ENCODE measurements at places on chromosomes 6 and 20.
A peak's percentile ranks its signal among the peaks of the same experiment; 100 is the strongest.

DNA sequence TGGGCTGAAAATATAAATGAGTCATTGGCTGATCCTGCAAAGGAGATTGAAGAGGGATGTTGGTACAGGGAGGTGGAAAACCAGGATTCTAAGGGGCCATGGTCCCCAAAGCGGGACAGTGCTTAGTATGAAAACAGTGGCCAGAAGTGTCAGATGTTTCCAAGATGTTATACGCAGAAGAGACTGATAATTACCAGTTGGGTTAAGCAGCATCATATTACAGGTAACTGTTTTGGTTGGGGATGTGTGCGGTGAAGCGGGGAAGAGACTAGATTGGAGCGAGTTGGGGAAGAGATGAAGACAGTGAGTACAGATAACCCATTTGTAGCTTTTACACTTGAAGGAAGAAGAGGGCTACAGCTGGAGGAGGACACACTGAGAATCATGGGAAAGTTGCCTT lies 80.8 kb downstream of the PLEKHG1 start:
- DNase-seq: no peak

DNA sequence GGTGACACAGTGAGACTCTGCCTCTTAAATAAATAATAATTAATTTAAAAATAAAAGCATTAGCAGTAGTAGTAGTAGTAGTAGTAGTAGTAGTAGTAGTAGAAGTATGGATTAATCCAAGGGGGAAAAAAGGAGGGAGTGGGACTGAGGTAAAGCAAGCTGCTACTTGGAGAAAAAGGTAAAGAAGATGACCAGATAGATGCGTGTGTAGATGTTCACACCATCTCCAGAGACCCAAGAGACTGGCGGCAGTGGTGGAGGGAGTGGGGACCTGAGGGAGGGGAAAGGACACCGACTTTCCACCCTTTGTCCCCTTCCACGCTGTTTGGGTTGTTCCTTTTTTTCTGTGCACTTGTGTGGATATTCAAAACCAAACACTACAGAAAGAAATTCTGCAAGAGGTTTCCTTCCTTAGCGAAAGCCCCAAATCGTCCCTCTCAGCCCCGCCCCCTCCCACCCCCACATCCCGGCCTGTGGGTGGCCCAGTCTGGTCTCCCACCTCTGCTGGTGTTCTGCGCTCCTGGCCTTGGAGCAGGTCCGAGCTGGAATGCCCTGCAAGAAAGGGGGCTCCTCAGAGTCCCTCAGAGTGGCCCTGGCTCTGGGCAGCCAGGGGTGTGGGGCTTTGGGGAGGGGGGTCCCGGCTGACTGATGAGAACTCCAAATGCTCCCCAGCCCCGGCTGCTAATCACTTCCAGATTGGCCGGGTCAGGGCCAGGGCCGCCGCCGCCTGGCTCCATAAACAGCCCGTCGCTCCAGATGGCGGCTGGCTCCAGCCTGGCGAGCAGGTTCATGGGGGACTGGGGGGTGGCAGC lies 60.2 kb downstream of the UBE2V1 start:
- no peak for DNase-seq

- DNase-seq: no peak
These were observed 104.8 kb downstream of the PSMB1 start for GRCh38 chr6:170448317-170448716.

- DNase-seq: no peak
These were observed 13.5 kb downstream of the MBOAT1 start for GRCh38 chr6:20198775-20199174.

- no peak for DNase-seq
These were observed 35.5 kb upstream of the SLC23A2 start for GRCh38 chr20:5036828-5037227.

DNA sequence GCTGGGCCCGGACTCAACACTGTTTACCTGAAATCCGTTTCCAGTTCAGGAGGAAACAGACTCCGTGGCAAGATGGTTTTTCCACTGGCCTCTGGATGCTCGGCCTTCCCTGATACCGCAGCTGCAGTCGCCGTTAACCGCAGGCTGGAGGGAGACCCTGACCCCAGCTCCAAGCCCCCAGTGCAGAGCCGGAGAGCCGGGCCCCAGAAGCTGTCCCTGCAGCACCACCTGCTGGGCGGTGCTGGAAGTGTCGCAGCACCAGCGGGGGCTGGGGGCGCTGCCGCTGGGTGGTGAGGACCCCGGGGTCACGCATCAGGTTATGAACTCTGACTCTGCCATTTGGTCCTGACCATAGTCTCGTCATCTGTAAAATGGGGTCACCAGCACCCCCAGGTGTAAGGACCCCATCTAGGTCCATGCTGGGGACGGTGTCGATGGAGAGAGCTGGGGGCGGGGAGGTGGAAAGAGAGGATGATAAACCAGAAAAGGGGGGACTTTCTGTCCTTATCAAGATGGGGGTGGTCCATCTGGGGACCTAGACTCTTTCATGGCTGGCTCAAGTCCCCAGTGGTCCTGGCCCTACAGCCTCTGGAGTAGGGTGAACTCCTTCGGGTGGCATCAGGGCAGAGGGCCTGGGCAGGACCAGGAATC lies 20.8 kb upstream of the CHRNA4 start:
- no peak for DNase-seq

- DNase-seq: no peak
These were observed 9.0 kb upstream of the ZC3H12D start for GRCh38 chr6:149493761-149494320.

- DNase-seq: no peak
These were observed 83.7 kb downstream of the MKKS start for GRCh38 chr20:10350188-10350842.

- DNase-seq: no peak
These were observed 26.7 kb downstream of the PKIG start for GRCh38 chr20:44609006-44609515.

GRCh38 chr20:39016041-39016440 lies 53.9 kb downstream of the DHX35 start:
- no peak for DNase-seq

DNA sequence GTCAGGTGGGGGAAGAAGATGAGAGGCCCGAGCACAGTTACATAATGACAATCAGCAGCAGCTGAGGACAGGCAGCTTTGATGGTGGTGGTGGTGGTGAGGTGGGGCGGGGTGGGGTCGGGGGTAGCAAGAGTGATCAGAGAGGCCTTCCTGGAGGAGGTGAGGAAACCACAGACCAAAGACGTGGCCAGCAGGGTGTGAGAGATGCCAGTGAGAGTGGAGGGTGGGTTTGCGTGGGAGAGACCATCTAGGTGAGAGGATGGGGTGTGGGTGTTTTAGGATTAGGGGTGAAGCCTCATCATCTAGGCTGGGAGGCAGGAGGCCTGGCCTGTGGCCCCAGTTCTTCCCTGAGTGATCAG lies 76.0 kb upstream of the TOX2 start:
- DNase-seq: no peak

- DNase-seq: no peak
These were observed 150.8 kb downstream of the AHI1 start for GRCh38 chr6:135346747-135347146.

DNA sequence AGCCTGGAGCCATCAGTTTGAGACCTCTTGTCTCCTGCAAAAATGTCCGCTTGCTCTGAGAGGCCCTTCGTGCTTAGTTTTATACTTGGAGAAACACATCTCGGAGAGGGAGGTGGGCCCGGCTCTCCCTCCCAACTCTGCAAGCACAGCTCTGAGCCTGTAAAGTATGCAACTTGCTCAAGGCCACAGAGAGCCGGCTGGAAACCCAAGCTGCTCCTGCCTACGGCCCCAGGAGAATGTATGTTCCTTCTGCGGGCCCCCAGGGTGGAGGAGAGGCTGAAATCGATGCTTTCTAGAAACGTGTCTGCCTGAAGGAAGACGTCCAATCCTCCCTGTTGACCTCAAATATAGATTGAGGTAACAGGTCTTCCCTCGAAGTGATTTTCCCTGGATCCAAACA lies 205.4 kb downstream of the PREX1 start:
- no peak for DNase-seq

DNA sequence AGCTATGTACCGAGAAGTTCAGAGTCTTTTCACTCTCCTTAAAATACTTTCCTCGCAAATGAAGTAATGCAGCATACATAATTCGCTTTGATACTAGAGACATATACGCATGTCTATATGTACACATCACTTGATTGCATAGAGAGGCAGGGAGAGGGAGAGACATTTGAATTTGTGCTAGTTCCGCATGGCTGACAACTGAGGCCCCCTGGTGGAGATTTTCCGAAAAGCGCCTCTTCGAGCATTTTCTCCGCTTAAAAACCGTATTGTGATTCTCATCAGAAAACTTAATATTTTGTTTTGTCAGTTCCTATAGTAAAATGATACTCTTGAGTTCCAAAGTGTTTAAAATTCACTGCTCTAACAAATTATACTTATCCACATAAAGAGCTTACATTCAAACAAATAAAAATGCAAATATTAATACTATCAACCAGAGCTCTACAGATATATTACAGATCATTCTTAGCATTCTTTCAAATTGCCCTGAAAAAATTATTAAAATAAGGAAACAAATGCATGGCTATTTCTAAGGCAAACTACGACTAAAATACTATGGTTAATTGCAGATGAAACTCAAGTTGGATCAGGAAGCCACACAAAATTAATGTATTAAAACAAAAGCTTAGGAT lies 637 bp downstream of the MYLK4 start:
- DNase-seq: peak; percentile 59

- no peak for DNase-seq
These were observed 14.8 kb downstream of the ERMARD start for GRCh38 chr6:169766232-169766631.

DNA sequence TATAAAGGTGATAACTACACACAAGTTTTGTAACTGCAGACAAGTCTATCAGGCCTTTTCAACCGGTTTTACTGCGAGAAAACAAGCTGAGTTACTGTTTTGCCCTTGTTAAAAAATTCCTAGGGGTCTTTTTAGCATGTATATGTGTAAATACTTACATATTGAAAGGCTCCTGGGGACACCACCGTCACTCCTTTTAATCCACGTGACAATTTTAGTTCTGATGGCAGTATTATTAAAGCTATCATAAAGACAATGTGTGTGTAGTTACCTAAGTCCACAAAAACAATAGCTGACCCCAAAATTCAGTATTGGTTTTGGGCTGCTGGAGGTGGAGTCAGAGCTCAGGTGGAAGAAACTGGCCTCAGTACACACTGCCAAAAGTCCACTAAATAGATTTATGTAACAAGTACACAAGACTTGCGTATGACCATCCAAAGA lies 41.3 kb upstream of the HFE start:
- DNase-seq: no peak

- DNase-seq: no peak
These were observed 35.0 kb upstream of the MDGA1 start for GRCh38 chr6:37732688-37733087.

GRCh38 chr6:36769183-36769675 lies 70.0 kb downstream of the CPNE5 start:
- DNase-seq: no peak

- no peak for DNase-seq
These were observed 191.4 kb upstream of the ADGRB3 start for GRCh38 chr6:68443704-68444103.

- no peak for DNase-seq
These were observed 14.8 kb downstream of the MDFI start for GRCh38 chr6:41652866-41653652.

- DNase-seq: no peak
These were observed 34.5 kb downstream of the NUDT3 start for GRCh38 chr6:34357937-34358336.

- DNase-seq: no peak
These were observed 358.4 kb upstream of the RGS17 start for GRCh38 chr6:153489479-153489878.

GRCh38 chr6:3857468-3858456 lies 8.6 kb downstream of the FAM50B start:
- DNase-seq: no peak

DNA sequence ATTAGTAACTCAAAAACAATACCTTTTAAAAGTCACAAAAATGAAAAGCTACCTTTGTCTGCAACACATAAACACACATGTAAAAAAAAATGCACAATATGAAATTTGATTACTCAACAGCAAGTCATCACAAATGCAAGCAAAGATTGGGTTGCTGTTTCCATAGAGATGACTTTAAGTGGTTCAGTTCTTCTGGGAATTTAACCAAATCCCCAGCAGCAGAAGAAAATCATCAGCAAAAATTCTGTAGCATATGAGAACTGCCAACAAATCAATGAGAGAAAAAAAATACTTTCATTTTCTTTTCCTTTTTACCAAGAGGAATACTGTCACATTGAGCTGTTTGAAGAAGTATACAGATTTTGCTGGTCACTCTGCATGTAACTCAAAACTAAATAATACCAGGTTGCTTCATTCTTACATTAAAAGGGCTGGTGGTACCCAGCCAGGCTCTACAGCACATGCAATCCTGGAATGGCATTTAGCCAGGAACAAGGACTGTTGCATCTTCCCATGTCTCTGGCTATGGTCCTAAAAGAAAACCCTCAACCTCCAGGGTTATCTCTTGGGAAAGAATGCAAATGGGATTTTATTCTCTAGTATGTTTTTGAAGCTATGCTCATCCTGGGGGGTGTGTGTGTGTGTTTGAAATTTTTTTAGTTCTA lies 158.3 kb downstream of the OPRM1 start:
- no peak for DNase-seq

DNA sequence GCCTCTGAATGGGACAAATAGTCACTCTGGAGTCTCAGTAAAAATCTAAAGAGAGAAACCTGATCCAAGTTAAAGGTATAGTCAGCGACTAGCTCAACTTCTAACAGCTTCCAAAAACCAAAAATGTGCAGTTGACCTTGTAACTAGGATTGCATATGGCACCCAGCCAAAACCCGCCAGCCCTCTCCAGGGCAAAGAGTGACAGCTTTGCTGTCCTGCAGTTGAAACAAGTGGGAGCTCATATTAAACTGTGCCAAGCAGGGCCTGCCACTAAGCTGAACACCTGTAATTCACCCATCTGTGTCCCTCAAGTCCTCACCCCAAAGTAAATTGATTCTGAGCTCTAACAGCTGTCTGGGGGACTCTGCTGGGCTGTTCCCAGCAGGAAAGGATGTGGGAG lies 695.3 kb downstream of the MAFB start:
- DNase-seq: no peak

- no peak for DNase-seq
These were observed 102.5 kb downstream of the PLCB1 start for GRCh38 chr20:8234580-8234979.

GRCh38 chr20:37378785-37379598 lies 33.1 kb downstream of the SRC start:
- DNase-seq: no peak

Measured in activated CD8-positive, alpha-beta memory T cell treated with anti-CD3 and anti-CD28 coated beads for 48 hours (primary cell).